Kidney capillary endothelial cell (primary cell): ENCODE measurements at places on chromosomes 2 and 18.

DNA sequence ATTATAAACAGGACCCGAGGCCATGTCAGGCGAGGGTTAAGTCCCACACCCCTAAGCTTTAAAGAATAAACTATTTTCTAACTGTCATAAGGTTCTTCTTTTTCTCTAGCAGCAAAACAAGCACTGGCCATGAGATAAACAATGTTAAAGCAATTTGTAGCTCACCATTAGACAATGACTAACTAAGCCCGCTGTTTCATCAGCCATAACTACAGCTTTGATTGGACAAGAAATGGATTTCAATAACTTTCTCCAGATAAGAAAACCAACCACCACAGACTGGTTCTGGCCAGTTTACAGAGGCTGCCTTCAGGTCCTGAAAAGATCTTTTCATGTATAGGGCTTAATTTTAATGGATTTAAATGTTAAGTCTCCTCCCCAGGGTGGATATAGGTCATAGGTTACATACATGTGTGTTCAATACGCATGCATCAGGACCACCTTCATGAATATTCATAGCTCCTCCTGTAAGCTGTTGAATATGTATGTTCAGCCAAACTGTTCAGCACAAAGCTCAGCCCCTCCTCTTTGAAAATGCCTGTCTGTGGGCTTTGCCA is 108.7 kb upstream of the RAB6C start:
- no peak for DNase-seq

GRCh38 chr18:13409026-13409425 is 190.5 kb downstream of the LDLRAD4 start:
- no peak for DNase-seq

DNA sequence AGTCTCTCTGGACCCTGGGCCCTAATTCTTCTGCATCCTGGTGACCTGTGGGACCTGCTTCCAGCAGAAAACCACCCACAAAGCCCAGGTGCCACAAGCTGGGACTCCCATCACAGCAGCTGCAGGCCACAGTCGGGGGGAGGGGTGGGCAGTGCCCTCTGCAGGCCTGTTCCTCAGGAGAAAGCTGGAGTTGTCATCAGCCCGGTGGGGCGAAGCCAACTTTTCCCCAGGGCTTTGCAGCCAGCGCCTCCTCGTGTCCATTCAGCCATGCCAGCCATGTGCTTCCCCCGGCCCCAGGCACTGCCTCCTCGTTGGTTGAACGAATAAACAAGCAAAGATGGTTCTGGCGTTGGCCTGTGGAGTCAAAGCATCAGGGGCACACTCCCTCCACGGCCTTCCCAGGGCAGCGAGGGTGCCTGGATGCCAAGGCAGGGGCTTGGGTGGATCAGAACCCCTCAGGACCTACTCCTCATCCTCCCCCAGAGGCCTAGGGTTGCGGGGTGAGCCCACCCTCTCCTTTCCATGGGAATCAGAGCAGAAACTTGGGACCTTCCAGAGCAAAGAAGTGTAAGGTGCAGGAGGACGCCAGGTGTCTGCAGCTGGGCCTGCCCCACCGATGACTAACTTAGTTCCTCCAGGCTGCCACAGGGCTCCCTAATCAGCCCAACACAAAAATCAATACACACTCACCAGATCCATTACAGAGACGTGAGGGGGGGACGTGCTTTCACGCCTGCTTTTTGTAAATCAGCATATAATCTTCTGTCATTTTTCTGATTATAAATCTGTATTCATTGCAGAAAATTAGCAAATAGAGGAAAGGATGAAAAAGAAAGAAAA is 75.7 kb upstream of the RAB6C start:
- no peak for DNase-seq

DNA sequence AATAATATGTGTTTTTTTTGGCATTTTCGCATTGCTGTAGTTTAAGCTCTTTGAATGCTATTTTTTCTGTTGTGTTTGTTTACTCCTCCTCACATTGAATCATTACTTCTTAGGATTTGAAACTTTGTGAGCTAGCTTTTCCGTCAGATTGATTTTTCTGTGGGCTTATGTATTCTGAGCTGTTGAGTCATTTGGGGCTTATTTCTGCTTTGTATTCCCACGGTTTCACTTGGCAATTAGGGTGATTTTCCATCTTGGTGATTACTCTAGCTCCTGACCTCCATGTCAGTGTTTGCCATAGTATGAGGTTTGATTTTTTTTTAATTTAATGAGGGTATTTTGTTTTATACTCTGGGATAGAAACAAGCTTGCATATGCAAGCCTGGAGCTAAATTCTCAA is 200.0 kb downstream of the CCDC102B start:
- DNase-seq: no peak
